ENCODE measurements at places on chromosomes 1 and 21. TPM values are rescaled to one million over a fixed set of nuclear protein-coding genes. Genes with fewer than 3 reads are reported as not detected.

Gene DNTTIP2
- total RNA-seq: 15.7 TPM

GRCh38 chr1:16971341-16972188, 8.9 kb downstream of the MFAP2 start:
- no peaks in the 10 kb centered on the region for H3K4me1 ChIP-seq
- no peak overlapping the region for H3K27ac ChIP-seq
- no peak overlapping the region for H3K4me3 ChIP-seq
- DNase-seq: no peak
- H3K36me3 ChIP-seq: no peaks in the 10 kb centered on the region

- no peaks in the 10 kb centered on the region for H3K4me1 ChIP-seq
- H3K27me3 ChIP-seq: no peaks in the 10 kb centered on the region
- H3K36me3 ChIP-seq: no peaks in the 10 kb centered on the region
- no peak overlapping the region for H3K4me3 ChIP-seq
Measured at GRCh38 chr1:34125721-34126380, 39.2 kb downstream of the CSMD2 start.

Gene ATP6V1G3
- total RNA-seq: not detected

DNA sequence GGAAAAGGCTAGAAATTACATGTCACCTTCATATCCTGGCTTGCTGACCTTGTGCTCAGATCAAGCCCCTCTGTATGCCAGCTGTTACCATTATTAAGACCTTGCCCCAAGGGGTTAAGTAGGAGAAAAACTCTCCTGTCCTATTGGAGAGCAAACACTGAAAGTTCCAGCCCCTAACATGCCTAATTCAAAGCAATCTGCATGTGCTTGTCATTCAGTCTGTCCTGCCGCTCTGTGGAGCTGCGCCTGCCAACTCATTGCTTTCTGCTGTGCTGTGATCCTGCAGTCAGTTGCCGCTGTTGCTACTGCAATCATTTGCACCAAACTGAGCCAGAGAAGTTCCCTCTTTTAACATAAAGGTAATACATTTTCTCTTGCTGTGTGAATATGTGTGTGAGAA, 113.4 kb downstream of the DISP1 start:
- H3K27me3 ChIP-seq: no peaks in the 10 kb centered on the region
- H3K4me3 ChIP-seq: no peak overlapping the region
- no peaks in the 10 kb centered on the region for H3K4me1 ChIP-seq
- peak; percentile 41 for DNase-seq

Gene EPHB2
- 3.4 TPM for total RNA-seq

Gene GJA9
- total RNA-seq: not detected

GRCh38 chr1:67300561-67300960, 7.1 kb upstream of the IL12RB2 start:
- no peak overlapping the region for H3K27ac ChIP-seq
- H3K27me3 ChIP-seq: no peaks in the 10 kb centered on the region
- H3K36me3 ChIP-seq: no peaks in the 10 kb centered on the region
- no peaks in the 10 kb centered on the region for H3K4me1 ChIP-seq
- H3K4me3 ChIP-seq: no peak overlapping the region

- H3K4me1 ChIP-seq: no peaks in the 10 kb centered on the region
- H3K27ac ChIP-seq: peak overlapping the region; percentile 43
- H3K36me3 ChIP-seq: no peaks in the 10 kb centered on the region
- peak overlapping the region; percentile 87 for H3K4me3 ChIP-seq
- H3K27me3 ChIP-seq: no peaks in the 10 kb centered on the region
Measured at GRCh38 chr1:226738421-226738994, 574 bp downstream of the ITPKB start.

Gene PLD5
- total RNA-seq: 0.23 TPM

- no peaks in the 10 kb centered on the region for H3K4me1 ChIP-seq
- H3K27me3 ChIP-seq: no peaks in the 10 kb centered on the region
- no peak overlapping the region for H3K4me3 ChIP-seq
- H3K27ac ChIP-seq: no peak overlapping the region
- peak; percentile 13 for DNase-seq
Measured at GRCh38 chr1:172826096-172826741, 167.3 kb downstream of the FASLG start.

DNA sequence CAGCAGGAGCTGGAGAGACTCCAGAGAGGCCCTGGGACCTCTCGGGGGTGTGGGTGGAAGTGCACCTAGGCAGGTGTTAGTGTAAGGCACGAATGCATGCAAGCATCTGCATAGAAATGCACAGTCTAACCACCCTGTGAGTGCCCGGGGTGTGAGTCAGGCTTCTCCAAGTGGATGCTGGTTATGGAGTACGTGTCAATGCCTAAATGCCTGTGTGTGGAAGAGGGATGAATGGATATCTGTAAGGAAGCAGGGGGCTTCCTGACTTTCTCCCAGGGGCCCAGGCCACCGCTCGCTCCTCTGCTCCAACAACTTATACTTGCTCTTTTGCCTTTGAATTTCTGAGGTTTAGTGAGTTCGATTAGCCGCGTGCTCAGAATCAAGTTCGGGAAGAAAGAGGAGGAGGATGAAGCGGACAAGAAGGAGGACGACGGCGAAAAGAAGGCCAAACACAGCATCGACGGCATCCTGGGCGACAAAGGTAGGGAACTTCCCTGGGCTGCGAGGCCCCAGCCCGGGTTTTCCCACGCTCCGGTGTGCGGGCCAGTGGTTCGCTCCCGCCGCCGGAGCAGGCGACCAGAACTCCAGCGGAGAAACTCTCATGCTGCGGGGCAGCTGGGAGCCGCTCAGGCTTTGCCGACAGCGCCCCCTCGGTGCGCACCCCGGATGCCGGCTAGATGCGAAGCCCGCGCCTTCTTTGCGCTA, 5.4 kb downstream of the PAX7 start:
- no peaks in the 10 kb centered on the region for H3K36me3 ChIP-seq
- DNase-seq: no peak
- H3K27me3 ChIP-seq: peaks cover 80% of the 10 kb centered on the region
- H3K4me3 ChIP-seq: no peak overlapping the region

Gene TACSTD2
- 126 TPM for total RNA-seq

GRCh38 chr1:43067977-43068751, 103.9 kb downstream of the EBNA1BP2 start:
- H3K27ac ChIP-seq: no peak overlapping the region
- no peaks in the 10 kb centered on the region for H3K36me3 ChIP-seq
- H3K4me3 ChIP-seq: peak overlapping the region; percentile 21
- no peaks in the 10 kb centered on the region for H3K4me1 ChIP-seq

DNA sequence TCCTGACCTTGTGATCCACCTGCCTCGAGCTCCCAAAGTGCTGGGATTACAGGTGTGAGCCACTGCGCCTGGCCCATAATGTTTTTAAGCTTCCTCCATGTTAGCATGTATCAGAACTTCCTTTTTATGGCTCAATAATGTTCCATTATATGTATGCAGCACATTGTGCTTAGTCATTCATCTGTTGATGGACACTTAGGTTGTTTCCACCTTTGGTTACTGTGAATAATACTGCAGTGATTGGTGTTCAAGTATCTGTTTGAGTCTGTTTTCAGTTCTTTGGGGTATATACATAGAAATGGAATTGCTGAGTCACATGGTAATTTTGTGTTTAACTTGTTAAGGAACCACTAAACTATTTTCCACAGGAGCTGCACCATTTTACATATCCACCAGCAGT, 17.7 kb downstream of the CMPK1 start:
- no peak overlapping the region for H3K27ac ChIP-seq
- H3K27me3 ChIP-seq: no peaks in the 10 kb centered on the region
- no peak for DNase-seq
- H3K4me1 ChIP-seq: peaks cover 16% of the 10 kb centered on the region
- no peak overlapping the region for H3K4me3 ChIP-seq

DNA sequence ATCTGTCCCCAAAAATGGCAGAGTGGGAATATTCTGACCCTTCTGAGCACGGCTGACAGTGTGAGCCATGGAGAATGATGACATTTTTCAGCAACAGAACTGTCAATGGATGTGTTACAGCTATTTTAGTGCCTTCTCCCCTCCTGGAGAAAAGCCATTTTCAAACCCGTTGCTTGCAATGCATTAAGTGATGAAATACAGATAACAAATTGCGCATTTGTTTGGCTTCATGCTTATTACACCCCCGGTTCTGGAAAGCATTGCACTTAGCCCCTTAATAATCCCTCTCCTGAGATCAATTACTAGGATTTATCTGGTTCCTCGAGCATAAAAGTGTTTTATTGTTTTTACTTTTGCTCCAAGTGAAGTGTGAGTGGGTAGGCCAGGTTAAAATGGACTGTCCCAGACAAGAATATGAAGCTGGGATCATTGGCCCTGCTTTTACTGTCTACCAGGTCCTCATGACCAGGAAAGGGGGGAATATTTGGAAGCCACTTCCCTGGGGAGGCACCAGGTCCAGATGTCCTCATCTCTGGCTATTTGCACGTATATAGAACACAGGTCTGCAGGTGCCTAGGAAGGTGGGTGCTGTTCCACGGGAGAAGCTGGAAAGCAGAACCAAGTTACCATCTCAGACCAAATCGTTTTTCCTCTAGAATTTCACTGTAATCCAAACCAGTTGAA, 37.5 kb upstream of the HHAT start:
- H3K4me3 ChIP-seq: no peak overlapping the region
- no peak overlapping the region for H3K27ac ChIP-seq
- DNase-seq: no peak
- no peaks in the 10 kb centered on the region for H3K36me3 ChIP-seq
- no peaks in the 10 kb centered on the region for H3K27me3 ChIP-seq
- H3K4me1 ChIP-seq: no peaks in the 10 kb centered on the region

- peak within 1 kb of the TSS; percentile 41 for H3K27ac ChIP-seq
- peak; percentile 48 for DNase-seq
- H3K36me3 ChIP-seq: no peaks in the 10 kb centered on the region
- no peak within 1 kb of the TSS for H3K4me3 ChIP-seq
- no peaks in the 10 kb centered on the region for H3K4me1 ChIP-seq
- H3K27me3 ChIP-seq: no peaks in the 10 kb centered on the region
Measured at GRCh38 chr1:1073743-1074587, at the start of gene RNF223. Gene RNF223 (minus strand): TSS chr1:1074306. CDS start chr1:1072566, 1,740 bp downstream.

DNA sequence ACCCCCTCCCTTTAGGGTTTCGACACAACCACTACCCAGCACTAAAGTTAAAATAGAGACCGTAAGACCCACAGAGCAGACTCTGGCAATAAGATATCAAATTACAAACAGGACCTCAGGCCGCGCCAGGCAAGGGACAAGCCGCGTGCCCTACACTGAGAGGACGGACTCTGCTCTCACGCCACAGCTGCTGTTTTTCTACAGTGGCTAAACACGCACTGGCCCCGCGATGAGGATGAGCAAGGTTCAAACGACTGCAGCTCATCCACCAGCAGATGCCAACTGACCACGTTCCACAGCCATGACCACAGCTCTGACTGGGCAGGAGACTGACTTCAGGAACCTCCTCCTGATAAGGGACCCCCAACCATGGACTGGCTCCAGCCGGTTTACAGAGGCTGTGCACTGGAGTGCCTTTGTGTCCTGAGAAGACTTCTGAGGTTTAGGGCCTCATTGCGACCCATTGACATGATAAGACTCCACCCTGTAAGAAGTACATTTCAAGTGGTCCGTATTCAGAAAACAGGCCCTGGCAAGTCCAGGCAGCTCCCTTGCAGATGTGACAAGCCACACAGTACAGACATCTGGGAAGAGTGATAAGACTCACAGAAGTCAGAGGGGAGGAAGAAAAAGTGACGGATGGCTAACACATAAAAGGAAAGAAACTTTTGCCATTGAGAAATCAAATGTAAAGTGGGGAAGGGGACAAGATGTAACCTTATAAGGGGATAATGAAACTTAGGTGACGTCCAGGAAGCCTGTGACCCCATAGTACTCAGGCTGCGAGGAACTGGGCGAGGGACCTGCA, 1.5 kb upstream of the KRTAP10-6 start:
- no peaks in the 10 kb centered on the region for H3K27me3 ChIP-seq
- no peak for DNase-seq
- H3K4me1 ChIP-seq: no peaks in the 10 kb centered on the region
- no peak overlapping the region for H3K27ac ChIP-seq
- no peaks in the 10 kb centered on the region for H3K36me3 ChIP-seq
- no peak overlapping the region for H3K4me3 ChIP-seq

Gene SLC1A7
- total RNA-seq: not detected

GRCh38 chr1:241265428-241265827, 91.6 kb downstream of the RGS7 start:
- no peaks in the 10 kb centered on the region for H3K4me1 ChIP-seq
- no peak for DNase-seq
- no peak overlapping the region for H3K27ac ChIP-seq
- H3K4me3 ChIP-seq: no peak overlapping the region
- H3K27me3 ChIP-seq: no peaks in the 10 kb centered on the region

Gene RIPK4
- 15.8 TPM for total RNA-seq

- no peaks in the 10 kb centered on the region for H3K36me3 ChIP-seq
- no peak overlapping the region for H3K4me3 ChIP-seq
- H3K4me1 ChIP-seq: no peaks in the 10 kb centered on the region
- H3K27me3 ChIP-seq: no peaks in the 10 kb centered on the region
Measured at GRCh38 chr21:31418377-31419001, 74.4 kb upstream of the TIAM1 start.

- H3K4me1 ChIP-seq: no peaks in the 10 kb centered on the region
- H3K4me3 ChIP-seq: no peak overlapping the region
- H3K36me3 ChIP-seq: no peaks in the 10 kb centered on the region
- no peak for DNase-seq
- H3K27me3 ChIP-seq: no peaks in the 10 kb centered on the region
Measured at GRCh38 chr1:214660900-214661299, 57.9 kb downstream of the CENPF start.

Gene CASQ1
- total RNA-seq: not detected

Gene IVL
- not detected for total RNA-seq

DNA sequence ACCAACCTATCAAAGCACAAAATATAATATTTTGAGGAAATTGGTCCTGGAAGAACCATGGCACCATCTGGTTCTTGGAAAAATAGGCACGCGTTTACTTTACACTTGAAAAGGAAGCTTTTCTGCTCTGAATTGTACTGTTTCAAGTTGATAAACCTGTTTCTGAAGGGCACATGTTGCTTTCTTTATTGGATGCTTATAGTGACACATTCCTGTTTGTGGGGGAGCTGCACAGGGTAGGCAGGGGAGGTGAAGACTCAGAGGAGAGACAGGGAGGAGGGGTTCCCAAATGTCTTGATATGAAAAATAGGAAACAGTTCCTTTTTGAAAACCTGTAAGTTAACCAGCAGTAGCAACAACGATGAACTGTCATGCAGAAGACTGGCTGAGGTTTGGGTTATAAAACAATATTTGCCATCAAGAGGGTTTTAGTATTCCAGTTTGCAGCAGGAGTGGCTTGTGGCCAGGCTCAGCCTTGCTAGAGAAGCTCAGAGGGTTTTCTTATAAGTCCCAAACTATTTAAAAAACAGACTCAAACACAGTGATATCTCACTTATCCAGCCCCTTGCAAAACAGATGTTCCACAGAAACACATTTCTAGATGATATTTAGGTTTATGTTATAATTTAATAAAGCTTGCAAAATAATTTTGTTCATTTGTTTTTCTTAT, 127.0 kb upstream of the MROH9 start:
- H3K4me1 ChIP-seq: no peaks in the 10 kb centered on the region
- no peak overlapping the region for H3K4me3 ChIP-seq
- no peak for DNase-seq
- H3K27ac ChIP-seq: no peak overlapping the region
